ENCODE measurements at places on chromosomes 13 and 19. TPM values are rescaled to one million over a fixed set of nuclear protein-coding genes. Genes with fewer than 3 reads are reported as not detected.

PCDH20 gene
- not detected for total RNA-seq

REEP6 gene
- 1.3 TPM for total RNA-seq

GRCh38 chr13:25707726-25708125, 336.0 kb downstream of the ATP8A2 start:
- H3K27ac ChIP-seq, result no peak overlapping the region
- H3K36me3 ChIP-seq, result no peaks in the 10 kb centered on the region
- no peaks in the 10 kb centered on the region for H3K27me3 ChIP-seq

DNA sequence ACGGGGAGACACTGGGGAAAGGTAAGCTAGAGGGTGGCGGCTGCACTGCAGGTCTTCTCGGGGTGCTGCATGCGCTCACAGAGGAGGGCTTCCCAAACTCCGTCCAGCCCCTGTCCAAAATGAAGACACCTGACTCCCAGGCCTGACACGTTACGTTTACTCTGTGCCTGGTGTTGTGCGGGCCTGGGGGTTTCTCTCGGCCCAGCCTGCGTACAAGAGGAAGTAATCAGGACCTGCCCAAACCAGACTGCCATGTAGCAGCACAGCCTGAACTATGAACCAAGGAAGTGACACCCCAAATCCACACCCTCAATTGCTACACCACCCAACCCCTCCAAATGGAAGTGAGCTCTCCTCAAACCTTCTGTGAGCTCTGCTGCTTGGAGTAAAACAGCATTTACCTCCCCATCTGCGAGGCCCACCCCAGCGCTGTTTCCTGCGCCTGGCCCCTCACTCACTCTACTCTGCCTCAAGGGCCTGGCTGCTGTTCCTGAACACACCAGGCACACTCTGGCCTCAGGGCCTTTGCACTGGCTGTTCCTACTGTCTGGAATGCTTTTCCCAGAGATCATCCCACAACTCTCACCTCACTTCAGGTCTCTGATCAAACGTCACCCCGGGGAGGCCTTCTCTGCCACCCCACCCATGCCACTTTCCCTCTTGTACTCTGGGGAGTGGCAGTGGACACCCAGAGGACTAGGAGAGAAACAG, 3.0 kb downstream of the HSPBP1 start:
- H3K4me3 ChIP-seq, result no peak overlapping the region
- H3K27me3 ChIP-seq, result no peaks in the 10 kb centered on the region
- H3K36me3 ChIP-seq, result peaks cover 24% of the 10 kb centered on the region
- H3K27ac ChIP-seq, result no peak overlapping the region
- DNase-seq, result no peak
- peaks cover 24% of the 10 kb centered on the region for H3K4me1 ChIP-seq

GRCh38 chr13:35882722-35883497, 248.3 kb downstream of the DCLK1 start:
- H3K27me3 ChIP-seq, result peaks cover 3% of the 10 kb centered on the region
- H3K27ac ChIP-seq, result no peak overlapping the region

All from activated naive CD8-positive, alpha-beta T cell treated with anti-CD3 and anti-CD28 coated beads for 36 hours (primary cell).